ENCODE measurements at places on chromosomes 7 and 10. TPM values are rescaled to one million over a fixed set of nuclear protein-coding genes. Genes with fewer than 3 reads are reported as not detected.

The TAX1BP1 gene
- total RNA-seq = 128 TPM

The AMZ1 gene
- total RNA-seq = 0.10 TPM

The AMPH gene
- 1.3 TPM for total RNA-seq

The SLC13A1 gene
- not detected for total RNA-seq

The FBXO24 gene
- 0.65 TPM for total RNA-seq

The FGL2 gene
- total RNA-seq = 7.3 TPM
